H1 (cell line): ENCODE measurements at places on chromosomes 12 and 14. TPM values are rescaled to one million over a fixed set of nuclear protein-coding genes. Genes with fewer than 3 reads are reported as not detected.

The BCL2L14 gene
- total RNA-seq: 2.4 and 2.9 TPM in 2 replicates

The C12orf56 gene
- total RNA-seq: 1.1 TPM in 2 replicates

The PLEK2 gene
- 2.1 and 2.9 TPM in 2 replicates for total RNA-seq

The CD27 gene
- 0.28 TPM in 1 of 2 replicates, not detected in the other for total RNA-seq

The SDS gene
- total RNA-seq: not detected in 2 replicates

The PMCH gene
- total RNA-seq: not detected in 2 replicates

The LMNTD1 gene
- not detected in 2 replicates for total RNA-seq

The HEBP1 gene
- total RNA-seq: 51.6 and 56.1 TPM in 2 replicates

The IL22 gene
- total RNA-seq: not detected in 2 replicates

The ART4 gene
- total RNA-seq: not detected in 2 replicates

The OTX2 gene
- 33.9 and 37.6 TPM in 2 replicates for total RNA-seq

The SIRT4 gene
- total RNA-seq: 2.3 and 4.1 TPM in 2 replicates

The TESPA1 gene
- not detected in 2 replicates for total RNA-seq

The TC2N gene
- total RNA-seq: 34.2 and 36.2 TPM in 2 replicates

The KCNA5 gene
- total RNA-seq: 0.11 and 0.20 TPM in 2 replicates

The FKBP3 gene
- total RNA-seq: 148 and 149 TPM in 2 replicates

The RERGL gene
- total RNA-seq: not detected in 2 replicates

The SMIM41 gene
- 0.28 and 0.31 TPM in 2 replicates for total RNA-seq

The EIF2S3B gene
- 5.3 and 6.7 TPM in 2 replicates for total RNA-seq

The HPD gene
- total RNA-seq: 0.38 and 0.56 TPM in 2 replicates

The BMAL2 gene
- total RNA-seq: 20.6 and 22.8 TPM in 2 replicates

The RNASE7 gene
- total RNA-seq: not detected in 2 replicates

The FBLN5 gene
- 3.5 and 4.2 TPM in 2 replicates for total RNA-seq
